ENCODE measurements at places on chromosomes 13 and 19.

GRCh38 chr19:18161636-18162002 lies 8.7 kb downstream of the PIK3R2 start:
- DNase-seq = no peak

DNA sequence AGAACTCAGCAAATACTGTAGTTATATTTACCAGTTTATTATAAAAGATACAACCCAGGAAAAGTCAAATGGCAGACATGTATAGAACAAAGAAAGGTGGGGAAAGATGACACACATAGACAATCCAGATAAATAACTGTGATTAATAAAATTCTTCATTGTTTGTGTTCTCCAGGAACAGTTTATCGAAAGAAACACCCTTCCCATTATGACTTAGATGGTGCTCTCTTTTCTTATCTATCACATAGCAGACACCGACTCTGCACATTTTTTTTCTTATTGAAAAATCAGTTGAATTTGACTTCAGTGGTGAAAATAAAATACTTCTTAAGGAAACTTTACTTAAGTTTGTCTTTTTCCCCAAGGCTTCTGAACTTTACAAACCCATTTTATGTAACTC lies 6.2 kb downstream of the ZNF708 start:
- no peak for DNase-seq

- DNase-seq = no peak
These were observed 287.5 kb upstream of the SOX21 start for GRCh38 chr13:94999871-95000270.

DNA sequence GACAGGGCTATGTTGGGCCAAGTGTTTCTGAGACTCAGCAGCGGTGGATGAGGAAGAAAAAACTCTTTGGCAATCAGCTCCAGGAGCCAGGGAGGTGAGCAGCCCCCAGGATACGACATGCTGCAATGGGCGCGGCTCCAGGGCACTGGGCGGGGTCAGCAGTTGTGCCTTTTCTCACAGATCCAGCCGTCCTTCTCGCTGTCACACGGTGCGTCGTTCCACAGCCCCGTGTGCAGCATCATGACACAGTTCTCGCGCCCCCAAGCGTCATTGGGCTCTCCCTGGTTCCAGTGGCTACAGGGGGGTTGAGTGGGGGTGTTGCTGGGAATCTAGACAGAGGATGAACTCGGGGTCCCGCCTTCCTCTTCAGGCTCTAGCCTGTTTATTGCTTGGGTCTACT lies 2.7 kb downstream of the CLEC4G start:
- no peak for DNase-seq

GRCh38 chr19:5026706-5027273 lies 57.9 kb downstream of the KDM4B start:
- DNase-seq = no peak

DNA sequence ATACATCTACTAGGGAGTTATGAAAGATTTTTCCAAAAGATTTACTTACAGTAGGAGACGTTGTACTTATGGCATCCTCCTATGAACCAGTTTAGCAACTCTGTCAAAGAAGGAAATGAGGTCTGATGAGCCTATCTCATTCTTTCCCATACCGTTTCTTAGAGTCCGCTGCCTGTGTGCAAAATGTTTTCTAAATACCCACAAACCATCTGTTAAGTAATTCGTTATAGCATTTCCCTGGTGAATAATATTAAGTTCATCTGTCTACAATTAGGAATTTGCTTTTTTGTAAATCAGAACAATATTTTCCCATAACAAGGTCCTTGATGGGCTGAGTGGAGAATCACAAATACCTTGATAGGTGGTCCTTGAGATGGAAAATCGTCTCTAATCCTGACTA lies 178.8 kb upstream of the TMTC4 start:
- DNase-seq = no peak

GRCh38 chr13:99316657-99317256 lies 9.6 kb upstream of the GPR183 start:
- DNase-seq = peak; percentile 91

GRCh38 chr13:36142735-36143134 lies 11.6 kb upstream of the DCLK1 start:
- peak; percentile 19 for DNase-seq

Data from NCI-H748 treated with DMSO at 0.1 percent for 48 hours (cell line).